ENCODE measurements at places on chromosomes 12 and 14. TPM values are rescaled to one million over a fixed set of nuclear protein-coding genes. Genes with fewer than 3 reads are reported as not detected.

Gene CLSTN3
- total RNA-seq: 134 TPM

Gene MSRB3
- 19.9 TPM for total RNA-seq

- peak; percentile 33 for DNase-seq
Observed at GRCh38 chr12:55955800-55956508, 9.9 kb downstream of the PMEL start.

DNA sequence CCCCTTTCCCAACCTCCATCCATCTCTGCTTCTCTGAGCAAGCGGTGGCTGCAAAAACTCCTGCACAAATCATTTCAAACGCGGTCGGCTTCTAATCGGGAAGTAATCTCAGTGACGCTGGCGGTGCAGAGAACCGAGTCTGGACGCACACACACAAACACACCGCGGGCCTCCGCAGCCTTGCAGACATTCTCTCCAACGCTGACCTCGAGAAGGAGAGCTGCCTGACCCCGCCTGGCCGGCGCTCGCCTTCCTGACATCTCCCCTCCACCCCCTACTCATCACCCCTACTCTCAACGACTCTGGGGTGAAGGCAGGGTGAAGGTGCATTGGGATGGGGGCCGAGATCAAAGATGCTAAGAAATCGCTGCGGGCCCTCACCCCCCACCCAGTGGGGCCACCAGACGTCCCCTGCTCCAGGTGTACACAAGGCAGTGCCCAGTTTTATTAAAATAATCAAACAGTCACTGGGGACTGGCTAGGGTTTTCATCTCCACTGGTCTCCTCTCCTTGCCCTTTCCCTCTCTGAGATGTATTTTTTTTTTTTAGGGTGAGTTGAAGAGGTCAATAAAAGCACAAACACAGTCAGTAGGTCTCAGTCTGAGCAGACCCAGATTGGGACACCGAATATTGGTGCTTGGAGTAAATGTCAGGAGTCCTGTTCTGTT lies 506 bp upstream of the TBX5 start:
- no peak for DNase-seq

GRCh38 chr14:54857830-54858269 lies 44.8 kb downstream of the GCH1 start:
- no peak for DNase-seq

- no peak for DNase-seq
Observed at GRCh38 chr14:72543341-72543740, 350.6 kb downstream of the DPF3 start.

- no peak for DNase-seq
Observed at GRCh38 chr14:22497671-22498093, 91.3 kb downstream of the DAD1 start.

- DNase-seq: no peak
Observed at GRCh38 chr14:89787525-89787924, 167.0 kb downstream of the EFCAB11 start.
